Psoas muscle (tissue), 8 donors: ENCODE measurements at places on chromosomes 6 and 20. TPM values are rescaled to one million over a fixed set of nuclear protein-coding genes. Genes with fewer than 3 reads are reported as not detected.

TSBP1 gene
- not detected for polyA plus RNA-seq

UNC5CL gene
- 0.33 TPM for polyA plus RNA-seq

MICB gene
- polyA plus RNA-seq: 0.25 TPM

SYTL3 gene
- 2.2 TPM for polyA plus RNA-seq

LY6G6F gene
- polyA plus RNA-seq: 0.05 TPM

PEX6 gene
- 12.0 TPM for polyA plus RNA-seq

NKX2-2 gene
- polyA plus RNA-seq: not detected

RRAGD gene
- polyA plus RNA-seq: 34.8 TPM

SLC22A3 gene
- 43.7 TPM for polyA plus RNA-seq

TMEM170B gene
- polyA plus RNA-seq: 3.2 TPM

PTCHD4 gene
- not detected for polyA plus RNA-seq

SSTR4 gene
- polyA plus RNA-seq: not detected

SLC32A1 gene
- polyA plus RNA-seq: not detected

AVP gene
- not detected for polyA plus RNA-seq

GPX5 gene
- not detected for polyA plus RNA-seq

NKX2-4 gene
- not detected for polyA plus RNA-seq

MGME1 gene
- polyA plus RNA-seq: 4.3 TPM

ULBP1 gene
- 0.10 TPM for polyA plus RNA-seq

WFDC10B gene
- polyA plus RNA-seq: not detected

ANKEF1 gene
- polyA plus RNA-seq: 1.3 TPM

BCAS1 gene
- polyA plus RNA-seq: 0.01 TPM

FERMT1 gene
- polyA plus RNA-seq: 0.04 TPM

CTAGE9 gene
- not detected for polyA plus RNA-seq
